Caki2 (cell line): ENCODE measurements at places on chromosomes 2 and 18. TPM values are rescaled to one million over a fixed set of nuclear protein-coding genes. Genes with fewer than 3 reads are reported as not detected.

The SFT2D3 gene
- 3.4 and 6.6 TPM in 2 replicates for total RNA-seq

The ERFE gene
- total RNA-seq = 39.5 and 53.4 TPM in 2 replicates

The DQX1 gene
- total RNA-seq = not detected in 2 replicates

The HOXD11 gene
- 3.7 TPM in 1 of 2 replicates, not detected in the other for total RNA-seq

- no peak for DNase-seq
These were observed 42.2 kb upstream of the MGAT4A start for GRCh38 chr2:98773169-98773568.

DNA sequence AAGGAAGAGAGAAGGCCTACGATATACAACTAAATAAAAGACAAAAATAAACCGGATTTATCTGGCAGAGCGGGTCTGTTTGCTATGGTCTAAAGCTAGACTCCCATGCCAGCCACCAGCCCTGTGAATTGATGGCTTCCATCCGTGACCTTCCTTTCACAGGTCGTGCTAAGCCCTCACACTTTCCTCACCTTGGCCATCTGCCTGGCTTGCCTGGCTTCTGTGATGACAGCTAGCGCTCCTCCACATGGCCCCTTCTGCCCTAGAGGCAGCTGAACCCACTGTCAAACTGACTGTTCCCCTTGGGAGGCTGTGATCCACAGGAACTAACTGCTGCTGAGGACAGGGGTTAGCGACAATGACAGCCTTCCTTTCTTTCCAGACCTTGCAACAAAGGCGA lies 32.5 kb downstream of the GAREM1 start:
- DNase-seq = no peak

DNA sequence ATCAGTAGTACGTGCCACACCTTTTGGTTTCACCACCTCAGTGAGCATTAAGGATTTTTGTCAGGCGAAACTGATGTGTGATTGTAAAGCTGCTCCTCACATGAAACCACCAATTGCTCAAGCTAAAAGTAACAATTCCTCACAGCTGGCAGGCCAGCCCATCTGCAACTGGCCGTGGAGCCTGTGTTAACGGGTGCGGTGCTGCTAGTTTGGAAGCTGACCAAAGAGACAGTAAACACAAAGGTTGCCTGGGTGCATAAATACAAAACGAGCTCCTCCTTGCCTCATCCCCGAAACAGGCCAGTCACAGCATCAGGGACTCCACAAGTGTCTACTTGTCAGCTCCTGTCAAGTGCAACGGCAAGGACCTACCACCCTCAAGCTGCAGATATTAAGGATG lies 32.0 kb downstream of the LGALSL start:
- no peak for DNase-seq

- no peak for DNase-seq
These were observed 68.1 kb downstream of the OLA1 start for GRCh38 chr2:174180165-174180724.

DNA sequence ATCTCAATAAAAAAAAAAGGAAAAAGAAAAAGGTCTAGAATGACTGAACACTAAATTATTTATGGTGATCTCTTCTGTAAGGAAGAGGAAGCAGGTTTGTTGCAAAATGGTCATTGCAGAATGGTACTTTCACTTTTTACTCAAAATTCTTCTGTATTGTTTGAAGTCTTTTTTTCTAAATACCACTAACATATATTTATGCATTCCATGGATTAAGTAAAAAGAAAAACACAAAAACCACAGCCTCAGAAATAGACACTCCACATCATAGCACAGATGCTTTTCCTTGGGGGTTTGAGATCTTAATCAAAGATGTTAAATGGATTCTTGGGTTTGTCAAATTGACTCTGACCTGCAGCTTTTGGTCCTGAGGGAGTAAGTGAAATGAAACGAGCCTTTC lies 47.4 kb downstream of the RHOB start:
- no peak for DNase-seq
